ENCODE measurements at places on chromosomes 4 and X.

DNA sequence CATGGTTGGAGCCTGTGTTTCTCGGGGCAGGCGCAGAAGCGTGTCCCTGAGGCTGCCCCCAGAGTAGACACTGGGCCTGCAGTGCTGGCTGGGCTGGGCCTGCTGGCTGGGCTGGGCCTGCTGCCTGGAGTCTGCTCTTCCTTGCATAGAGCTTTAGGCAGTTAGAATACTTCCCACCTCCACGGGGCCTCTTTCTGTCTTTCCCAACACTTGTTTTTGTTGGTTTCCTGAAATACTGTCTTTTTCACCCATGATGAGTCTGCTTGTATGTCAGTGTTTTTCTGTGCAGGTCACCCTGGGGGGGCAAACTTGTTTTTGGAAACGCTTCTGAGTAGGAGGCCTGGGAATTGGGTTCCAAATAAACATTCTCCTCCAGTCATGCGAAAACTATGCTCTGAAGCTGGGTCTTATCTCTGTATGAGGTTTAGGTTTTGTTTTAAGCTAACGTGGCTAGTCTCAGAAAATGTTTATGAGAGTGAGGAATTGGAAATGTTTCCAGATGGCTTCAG is 32.2 kb downstream of the TRMT44 start:
- DNase-seq, result no peak

GRCh38 chr4:189202182-189202868 is 738.3 kb upstream of the FRG1 start:
- peak; percentile 13 for DNase-seq

DNA sequence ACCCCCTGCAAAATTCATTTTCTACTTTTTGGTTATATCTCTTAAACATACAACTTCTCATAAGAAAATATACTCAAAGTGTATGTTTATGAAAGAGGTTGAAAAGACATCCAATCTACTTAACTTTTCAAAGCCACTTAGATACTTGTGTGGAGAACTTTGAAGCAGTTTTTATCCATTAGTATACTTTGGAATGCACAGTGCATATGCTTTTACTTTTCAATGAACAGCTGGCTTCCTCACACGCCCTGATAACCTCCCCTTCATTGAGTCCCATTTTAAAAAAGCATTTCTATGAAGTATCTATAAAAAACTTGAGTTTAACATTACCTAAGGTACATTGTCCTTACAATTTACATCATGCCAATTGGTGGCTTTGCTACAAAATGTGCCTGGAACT is 73.8 kb downstream of the VEGFC start:
- no peak for DNase-seq

DNA sequence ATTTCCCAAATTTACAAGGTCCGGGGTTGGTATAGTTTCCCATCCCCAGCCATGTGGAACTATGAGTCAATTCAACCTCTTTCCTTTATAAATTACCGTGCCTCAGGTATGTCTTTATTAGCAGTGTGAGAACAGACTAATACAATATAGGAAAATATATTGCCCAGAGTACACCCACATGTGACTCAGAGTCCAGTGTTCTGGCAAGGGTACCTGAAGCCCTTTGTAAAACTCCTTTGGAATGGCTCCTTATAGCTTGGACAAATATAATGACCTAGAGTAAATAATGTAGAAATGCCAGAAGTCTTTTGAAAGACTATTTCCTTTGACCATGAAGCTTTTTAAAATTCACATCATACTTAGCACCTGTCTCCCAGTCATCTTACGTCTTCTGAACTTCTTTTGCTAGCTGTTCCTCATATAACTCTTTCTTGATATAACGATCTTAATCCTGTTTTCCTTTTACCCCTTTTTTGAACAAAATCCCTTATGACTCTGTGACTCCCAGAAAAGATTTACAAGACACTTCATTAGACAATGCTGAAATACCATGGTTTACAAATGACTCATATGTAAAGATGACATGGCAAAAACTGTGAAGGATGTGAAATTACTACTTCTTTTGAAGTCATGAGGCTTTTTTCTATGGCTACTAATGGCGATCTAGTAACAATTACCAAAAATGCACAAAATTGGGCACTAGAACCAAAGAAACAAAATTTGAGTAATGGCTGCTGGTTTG is 408.9 kb downstream of the NAP1L3 start:
- no peak for DNase-seq

- DNase-seq, result no peak
These were observed 4.7 kb downstream of the SFRP2 start for GRCh38 chr4:153784166-153784699.

- no peak for DNase-seq
These were observed 83.6 kb upstream of the STX18 start for GRCh38 chr4:4625488-4625887.

- no peak for DNase-seq
These were observed 29.2 kb upstream of the AREG start for GRCh38 chr4:74415602-74416300.

DNA sequence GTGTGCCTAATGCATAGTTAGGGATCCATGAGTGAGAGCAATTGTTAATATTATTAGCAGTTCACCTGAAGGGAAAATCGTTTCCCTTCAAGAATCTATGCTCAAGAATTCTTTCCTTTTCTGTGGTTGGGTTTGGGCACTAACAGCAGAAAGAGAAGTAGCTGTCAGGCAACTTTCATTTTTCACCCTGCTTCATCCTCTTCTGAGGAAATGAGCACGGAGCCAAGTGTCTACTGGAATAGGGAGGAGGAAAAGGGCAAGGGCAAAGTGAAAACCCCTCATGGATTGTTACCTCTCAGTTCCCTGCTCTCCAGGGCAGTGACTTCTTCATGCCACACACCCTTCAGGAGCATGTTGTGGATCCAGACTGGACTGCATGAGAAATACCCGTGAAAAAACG is 2.6 kb upstream of the HPGDS start:
- no peak for DNase-seq

GRCh38 chr4:65482410-65482809 is 187.9 kb downstream of the EPHA5 start:
- DNase-seq, result no peak

DNA sequence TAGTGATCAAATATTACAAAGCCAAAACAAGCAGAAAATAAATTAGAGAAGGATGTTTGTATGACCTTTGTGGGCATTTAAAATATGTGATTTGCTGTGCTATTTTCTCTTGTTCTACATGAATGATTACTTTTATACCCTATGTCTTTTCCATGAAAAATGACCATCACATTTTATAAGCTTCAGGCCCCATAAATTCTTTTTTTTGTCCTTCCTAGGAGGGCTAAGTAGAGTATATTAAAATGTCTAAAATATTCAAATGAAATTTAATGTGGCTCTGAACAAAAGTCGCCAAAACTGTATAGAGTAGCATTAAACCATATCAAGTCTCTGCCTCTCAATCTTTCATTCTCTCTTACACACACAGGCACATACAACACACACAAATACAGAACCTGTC is 15.9 kb upstream of the EMCN start:
- no peak for DNase-seq

DNA sequence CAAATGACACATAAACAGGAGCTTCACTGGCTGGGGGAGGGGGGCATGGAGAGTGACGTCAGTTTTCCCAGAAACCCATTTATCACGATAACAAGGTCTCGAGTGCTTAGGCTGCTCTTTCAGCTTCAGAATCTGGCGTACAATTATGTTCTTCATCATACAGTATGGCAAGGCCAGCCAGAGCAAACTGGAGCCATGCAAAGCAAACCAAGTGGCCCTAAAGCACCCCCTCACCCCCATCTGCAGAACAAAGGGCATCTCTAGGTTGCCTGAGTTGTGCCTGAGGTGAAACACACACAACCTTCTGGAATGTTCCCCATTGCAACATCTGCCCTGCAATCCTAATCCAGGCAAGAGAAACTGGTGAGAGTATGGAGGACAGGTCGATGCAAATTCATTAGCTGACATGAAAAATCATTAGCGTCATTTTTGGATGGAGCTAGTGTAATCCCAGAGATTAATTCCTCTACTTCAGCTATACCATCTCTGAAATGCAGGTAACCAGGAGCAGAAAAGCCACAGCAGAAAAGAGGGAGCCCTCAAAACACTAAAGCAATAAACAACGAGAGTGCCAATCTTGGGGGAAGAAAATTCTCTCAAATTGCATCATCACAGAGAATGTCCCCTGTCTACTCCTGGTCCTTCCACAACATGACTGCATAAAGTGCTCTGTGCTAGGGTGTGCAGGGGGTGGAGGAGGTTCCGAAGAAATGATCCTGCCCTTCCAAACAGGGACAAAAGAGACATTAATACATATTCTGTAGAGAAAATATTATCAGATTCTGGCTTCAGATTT is 1.8 kb downstream of the SEPTIN6 start:
- peak; percentile 54 for DNase-seq

GRCh38 chrX:118525174-118525730 is 29.6 kb downstream of the DOCK11 start:
- no peak for DNase-seq

- no peak for DNase-seq
These were observed 5.1 kb upstream of the PLCXD1 start for GRCh38 chrX:275967-276580.

GRCh38 chr4:156475322-156475721 is 496.3 kb downstream of the PDGFC start:
- no peak for DNase-seq

DNA sequence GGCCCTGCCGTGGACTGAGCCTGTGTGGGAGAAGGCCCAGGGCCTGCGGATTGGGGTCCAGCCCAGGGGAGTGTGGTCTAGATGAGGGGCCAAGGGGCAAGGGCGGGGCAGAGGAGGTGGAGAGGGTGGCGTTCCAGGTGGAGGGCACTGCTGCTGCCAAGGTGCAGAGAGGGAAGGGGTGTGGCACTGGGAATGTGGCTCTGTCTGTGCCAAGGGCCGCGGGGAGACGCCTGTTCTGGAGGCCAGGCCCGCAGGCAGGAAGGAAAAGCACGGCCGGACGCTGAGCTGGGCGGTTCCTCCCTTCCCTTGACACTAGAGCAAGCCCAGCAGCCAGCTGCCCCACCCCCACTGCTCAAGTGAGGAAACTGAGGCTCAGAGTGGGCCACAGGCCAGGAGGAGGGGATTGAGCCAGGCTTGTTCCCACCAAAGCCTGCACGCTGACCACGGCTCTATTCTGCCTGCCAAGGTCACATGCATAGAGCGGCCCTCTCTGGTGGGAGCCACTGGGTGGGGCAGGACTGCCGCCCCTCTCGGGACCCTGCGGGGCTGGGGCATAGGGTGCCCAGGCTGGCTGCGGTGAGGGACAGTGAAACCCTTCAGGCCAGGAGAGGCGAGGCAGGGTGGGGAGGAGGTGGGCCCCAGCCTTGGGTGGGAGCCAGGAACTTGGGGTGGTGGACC is 13.0 kb downstream of the SH3BP2 start:
- no peak for DNase-seq

DNA sequence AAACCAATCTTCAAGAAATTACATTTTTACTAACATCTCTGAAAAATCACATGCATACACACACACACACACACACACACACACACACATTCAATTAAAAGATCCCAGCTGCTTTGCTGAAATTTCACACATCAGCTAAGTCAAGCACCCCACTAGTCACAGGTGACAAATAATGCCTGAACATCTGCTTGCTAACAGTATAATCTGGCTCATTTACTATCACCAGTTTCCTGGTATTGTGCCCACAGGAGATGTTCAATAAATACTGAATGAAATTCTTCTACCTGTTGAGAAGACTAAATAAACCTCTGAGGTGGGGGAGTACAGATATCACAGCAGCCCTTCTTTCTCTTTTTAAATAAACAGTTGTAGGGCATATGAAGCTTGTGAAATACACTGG is 994.0 kb downstream of the ARAP2 start:
- DNase-seq, result no peak

- DNase-seq, result no peak
These were observed 181.0 kb upstream of the CNKSR2 start for GRCh38 chrX:21193196-21193595.

DNA sequence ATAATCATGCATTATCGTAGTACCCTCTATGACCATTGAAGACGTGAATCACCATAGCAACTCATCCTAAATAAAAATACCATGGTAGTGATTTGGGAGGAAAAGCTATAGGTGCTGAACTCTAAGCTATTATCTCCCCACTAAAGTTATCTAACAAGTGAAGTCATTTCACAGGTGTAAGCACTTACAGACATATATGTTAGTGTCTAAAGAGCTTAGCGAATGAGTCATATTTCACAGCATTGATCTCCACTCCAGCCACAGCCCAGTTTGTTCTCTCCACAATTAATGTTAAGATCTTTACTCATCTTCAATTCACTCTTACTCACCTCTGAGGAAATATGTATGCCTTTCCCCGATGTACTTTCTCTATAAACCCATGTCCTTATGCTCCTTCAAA is 57.0 kb downstream of the DCAF8L1 start:
- no peak for DNase-seq

Measured in activated T-cell treated with anti-CD3 and anti-CD28 coated beads for 48 hours (primary cell).